ENCODE measurements at places on chromosomes 2 and 18. TPM values are rescaled to one million over a fixed set of nuclear protein-coding genes. Genes with fewer than 3 reads are reported as not detected.

The MYO5B gene
- not detected for total RNA-seq

The KLF11 gene
- 2.9 TPM for total RNA-seq

The MC5R gene
- not detected for total RNA-seq

The CXCR1 gene
- not detected for total RNA-seq

The CFC1 gene
- not detected for total RNA-seq

The WIPF1 gene
- total RNA-seq: 361 TPM

The CD28 gene
- total RNA-seq: 97.3 TPM

The METTL8 gene
- 44.8 TPM for total RNA-seq

The SIX2 gene
- total RNA-seq: not detected

The OR6B3 gene
- total RNA-seq: not detected

The PPP1R7 gene
- total RNA-seq: 88.7 TPM

- no peak for DNase-seq
Measured at GRCh38 chr2:53629001-53629400, 138.6 kb upstream of the CHAC2 start.

GRCh38 chr2:14273650-14274049 is 358.9 kb upstream of the LRATD1 start:
- no peak for DNase-seq

DNA sequence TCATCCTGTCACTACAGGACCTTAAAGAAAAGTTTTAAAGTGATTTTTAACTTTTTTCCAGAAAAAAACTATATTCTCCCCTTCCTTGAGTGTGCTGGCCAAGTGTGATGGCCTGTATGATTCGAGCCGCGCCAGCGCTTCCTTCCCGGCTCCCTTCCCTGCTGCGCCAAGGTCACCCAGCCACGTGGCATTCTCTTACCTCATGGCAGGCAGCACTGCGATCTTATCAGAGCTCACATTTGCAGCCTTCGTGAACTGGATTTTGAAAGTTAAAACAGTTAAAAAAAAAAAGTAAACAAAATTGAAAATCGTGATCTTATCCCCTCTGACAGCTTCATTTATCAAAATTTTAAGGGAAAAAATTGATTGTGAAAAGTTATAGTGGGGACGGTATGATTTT is 279.8 kb downstream of the PTGR3 start:
- DNase-seq: no peak

GRCh38 chr18:41370740-41371139 is 584.3 kb upstream of the PIK3C3 start:
- DNase-seq: no peak

GRCh38 chr2:105143467-105144151 is 97.9 kb upstream of the GPR45 start:
- peak; percentile 56 for DNase-seq

GRCh38 chr2:167946441-167946841 is 301.0 kb downstream of the STK39 start:
- no peak for DNase-seq

GRCh38 chr2:212970132-212970531 is 181.3 kb downstream of the IKZF2 start:
- DNase-seq: no peak

- no peak for DNase-seq
Measured at GRCh38 chr2:85596486-85597143, 1.1 kb downstream of the RNF181 start.

DNA sequence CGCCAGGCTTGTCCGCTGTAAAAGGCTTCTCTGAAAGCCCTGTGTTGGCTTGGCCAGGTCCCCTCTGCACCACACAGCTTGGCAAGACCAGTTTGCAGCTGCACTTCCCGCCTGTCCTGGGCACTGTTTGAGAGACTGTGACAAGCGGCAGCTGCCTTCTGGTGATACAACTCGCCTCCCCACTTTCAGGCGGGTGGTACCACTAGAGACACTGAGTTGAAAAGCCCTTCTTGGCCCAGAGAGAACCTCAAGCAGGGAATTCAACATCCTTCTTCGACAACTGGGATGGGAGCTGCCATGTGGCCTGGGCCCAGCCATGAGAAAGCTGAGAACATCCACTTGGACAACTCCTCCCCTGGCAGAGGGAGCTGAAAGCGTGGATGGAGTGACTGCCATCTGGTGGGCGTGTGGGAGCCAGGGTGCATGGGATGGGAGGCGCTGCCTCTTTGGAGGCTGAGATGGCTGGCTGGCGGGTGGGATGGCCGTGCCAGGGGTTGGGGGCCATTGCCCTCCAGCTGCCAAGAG is 125.5 kb upstream of the REV1 start:
- no peak for DNase-seq

DNA sequence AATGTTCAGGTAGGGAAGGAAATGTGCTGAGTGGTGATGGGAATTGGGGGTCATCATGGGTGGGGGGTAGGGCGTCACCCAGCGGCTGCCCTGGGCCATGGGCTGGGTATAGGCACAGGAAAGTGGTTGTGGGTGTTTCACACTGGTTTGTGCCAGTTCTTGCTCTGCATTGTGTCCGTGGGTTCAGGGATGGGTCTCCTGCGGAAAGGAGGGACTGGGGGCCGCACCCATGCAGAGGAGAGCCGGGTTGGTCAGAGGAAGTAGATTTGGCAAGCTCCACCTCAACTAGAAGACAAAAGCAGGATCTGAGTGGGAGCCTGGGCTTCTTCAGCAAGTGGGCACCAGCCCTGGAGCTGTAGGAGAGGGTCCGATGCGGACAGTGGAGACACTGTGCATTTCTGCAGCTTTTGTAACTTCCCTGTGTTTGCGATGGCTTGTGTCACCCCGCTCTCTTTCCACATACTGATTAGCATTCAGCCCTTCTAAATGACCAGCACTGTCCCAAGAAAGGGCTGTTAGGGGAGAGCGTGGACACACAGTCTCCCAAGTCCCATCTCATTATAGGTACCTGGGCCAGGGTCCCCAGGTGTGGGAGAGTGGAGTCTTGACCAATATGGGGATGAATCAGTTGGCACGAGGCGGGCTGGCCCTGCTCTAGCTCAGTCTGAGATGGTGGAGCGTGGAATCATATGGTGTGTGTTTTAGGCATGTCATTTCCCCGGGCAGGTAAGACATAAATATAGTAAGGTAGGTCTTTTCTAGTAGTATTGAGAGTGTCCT is 67.2 kb downstream of the LRRFIP1 start:
- DNase-seq: peak; percentile 60

- DNase-seq: no peak
Measured at GRCh38 chr2:19360266-19360965, 2.0 kb upstream of the OSR1 start.

GRCh38 chr2:151623631-151624030 is 110.6 kb downstream of the NEB start:
- no peak for DNase-seq

DNA sequence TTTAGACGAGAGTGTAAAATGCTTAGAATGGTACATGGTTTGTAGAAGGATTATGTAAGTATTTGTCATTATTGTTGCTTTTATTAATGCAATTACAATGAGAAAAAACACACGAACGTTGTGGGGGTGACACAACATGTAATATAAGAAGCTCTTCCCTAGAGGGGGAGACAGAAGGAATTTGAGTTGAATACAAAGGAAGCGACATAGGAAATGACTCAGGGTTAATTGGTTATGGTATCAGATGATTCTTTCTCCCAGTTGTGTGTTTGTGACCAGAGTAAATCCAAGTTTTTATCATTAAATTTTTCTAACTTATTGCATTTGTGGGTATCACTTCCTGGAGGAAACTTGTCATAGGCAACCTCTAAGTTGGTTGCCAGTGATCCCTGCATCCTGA is 625.6 kb upstream of the CDH2 start:
- no peak for DNase-seq

DNA sequence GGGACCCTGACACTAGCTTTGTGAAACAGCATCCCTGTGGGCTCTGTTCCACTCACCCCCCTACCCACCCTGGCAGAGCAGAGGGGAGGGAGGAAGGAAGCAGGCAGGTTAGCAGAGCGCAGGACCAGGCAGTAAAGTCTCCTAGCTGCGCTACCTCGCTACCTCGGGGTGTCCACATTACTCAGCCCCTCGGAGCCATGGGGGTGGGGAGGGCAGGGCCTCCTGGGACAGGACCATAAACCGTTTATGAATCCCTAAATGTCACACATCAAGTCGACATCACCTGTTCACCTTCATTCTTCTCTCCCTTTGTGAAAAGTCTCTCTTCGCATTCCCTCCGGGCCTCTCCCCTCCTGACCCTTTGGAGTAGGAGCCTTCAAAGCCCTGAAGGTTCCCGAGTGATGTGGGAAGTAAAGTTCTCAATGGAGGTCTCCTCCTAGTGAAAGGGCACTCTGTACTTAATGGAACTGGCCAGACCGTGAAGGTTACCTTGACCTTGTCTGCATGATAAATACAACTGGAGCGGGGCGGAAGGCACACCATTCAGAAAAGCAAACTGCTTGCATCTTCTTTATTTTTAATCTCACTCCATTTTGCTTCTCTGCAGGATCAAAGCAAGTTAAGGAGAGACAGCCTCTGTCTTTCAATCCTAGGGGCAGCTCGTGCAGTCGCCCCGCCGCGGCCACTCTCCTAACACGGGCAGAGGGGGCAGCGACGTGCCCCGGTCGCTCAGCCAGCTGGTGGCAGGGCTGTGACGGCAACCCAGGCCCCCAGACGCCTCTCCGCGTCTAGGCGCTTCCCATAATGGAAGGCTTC is 23.7 kb upstream of the SMAD7 start:
- no peak for DNase-seq

- DNase-seq: no peak
Measured at GRCh38 chr18:3283908-3284307, 22.0 kb downstream of the MYL12B start.

- no peak for DNase-seq
Measured at GRCh38 chr2:118123561-118124232, 35.4 kb downstream of the INSIG2 start.

DNA sequence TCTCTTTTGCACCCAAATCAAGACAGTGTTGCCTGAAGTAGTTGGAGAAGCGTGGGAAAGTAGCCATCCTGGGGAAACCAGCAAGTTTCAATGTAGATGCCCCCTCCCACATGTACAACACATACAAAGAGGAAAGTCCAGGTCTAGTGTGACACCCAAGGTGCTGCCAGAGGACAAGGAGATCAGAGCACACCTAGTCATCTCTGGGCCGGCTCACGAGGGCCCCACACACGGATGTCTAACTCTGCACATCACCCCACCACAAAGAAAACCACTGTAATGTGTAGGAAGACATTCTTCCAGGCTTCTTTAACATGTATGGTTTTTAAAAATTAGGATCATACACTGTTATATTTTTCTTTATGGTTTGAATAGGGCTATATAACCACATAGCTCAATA is 21.6 kb downstream of the PARD6G start:
- no peak for DNase-seq

DNA sequence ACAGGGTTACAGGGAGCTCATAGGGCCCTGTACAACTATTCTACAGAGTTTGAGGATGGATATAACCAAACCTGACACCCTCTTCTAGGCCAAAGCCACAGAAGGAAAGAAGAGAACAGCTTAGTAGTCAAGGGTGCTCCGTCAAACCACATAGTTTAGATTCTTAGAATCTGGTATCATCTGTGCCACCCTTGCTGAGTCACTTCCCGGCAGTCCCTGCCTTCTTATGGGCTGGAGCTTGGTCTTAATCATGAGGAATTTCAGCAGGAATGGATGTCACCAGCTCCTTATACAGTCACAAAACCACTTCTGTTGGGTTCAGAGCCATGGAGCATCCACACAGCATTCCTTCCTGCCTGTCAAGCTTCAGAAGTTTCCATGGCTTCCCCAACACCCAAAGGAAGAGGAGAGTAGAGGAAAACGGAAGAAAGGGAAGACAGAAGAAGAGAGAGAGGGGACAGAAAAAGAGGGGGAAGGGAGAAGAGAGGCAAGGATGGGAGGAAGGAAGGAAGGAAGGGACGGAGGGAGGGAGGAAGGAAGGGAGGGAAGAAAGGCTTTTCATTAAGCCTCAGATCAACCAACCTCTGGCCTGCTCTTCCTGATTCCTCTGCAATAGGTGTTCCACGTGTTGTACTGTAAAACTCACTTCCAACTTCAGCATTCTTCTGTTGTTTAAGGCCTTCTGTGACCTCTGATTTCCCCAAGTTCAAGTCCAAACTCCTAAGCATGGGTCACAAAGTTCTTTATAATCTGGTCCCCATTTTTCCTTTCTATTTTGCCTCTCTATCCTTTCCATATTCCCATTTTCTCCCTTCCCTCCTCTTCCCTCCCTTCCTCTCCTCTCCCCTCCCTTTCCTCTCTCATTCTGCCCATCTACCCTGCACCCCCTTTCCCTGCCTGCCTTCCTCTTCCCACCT is 246.1 kb upstream of the TNP1 start:
- DNase-seq: peak; percentile 27

DNA sequence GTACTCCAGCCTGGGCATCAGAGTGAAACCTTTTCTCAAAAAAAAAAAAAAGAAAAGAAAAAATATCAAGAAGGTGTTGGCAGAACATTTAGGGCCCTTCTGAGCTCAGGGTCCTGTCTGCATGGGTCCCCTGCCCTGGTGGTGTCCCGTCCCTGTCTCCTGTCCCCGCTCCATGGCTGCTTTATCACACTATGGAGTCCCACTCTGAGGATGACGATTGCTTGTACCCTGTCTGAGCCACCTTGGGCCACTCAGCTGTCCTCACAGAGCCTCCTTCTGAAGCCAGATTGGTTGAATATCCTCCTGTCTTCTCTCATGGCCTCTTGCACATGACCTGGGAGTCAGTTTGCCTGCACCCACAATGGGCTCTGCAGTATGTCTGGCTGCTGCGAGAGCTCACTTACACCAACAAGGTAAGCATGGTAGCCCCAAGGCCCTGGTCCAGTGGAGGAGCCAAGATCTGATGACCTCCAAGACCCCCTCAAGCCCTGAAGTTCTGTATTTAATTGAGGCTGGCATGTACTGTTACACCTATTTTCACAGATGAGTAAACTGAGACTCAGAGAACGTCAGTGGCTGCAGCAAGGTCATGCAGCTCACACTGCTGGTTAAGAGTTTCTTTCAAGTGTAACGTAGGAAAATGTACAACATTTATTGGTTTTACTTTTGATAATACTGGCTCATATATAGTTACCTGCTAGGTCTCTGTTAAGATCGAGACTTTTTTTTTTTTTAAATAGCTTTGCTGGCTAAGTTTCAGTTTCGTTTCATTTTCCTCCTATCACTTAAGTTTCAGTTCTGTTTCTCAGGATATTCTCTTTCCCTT is 16.9 kb upstream of the ZCCHC2 start:
- DNase-seq: peak; percentile 58

DNA sequence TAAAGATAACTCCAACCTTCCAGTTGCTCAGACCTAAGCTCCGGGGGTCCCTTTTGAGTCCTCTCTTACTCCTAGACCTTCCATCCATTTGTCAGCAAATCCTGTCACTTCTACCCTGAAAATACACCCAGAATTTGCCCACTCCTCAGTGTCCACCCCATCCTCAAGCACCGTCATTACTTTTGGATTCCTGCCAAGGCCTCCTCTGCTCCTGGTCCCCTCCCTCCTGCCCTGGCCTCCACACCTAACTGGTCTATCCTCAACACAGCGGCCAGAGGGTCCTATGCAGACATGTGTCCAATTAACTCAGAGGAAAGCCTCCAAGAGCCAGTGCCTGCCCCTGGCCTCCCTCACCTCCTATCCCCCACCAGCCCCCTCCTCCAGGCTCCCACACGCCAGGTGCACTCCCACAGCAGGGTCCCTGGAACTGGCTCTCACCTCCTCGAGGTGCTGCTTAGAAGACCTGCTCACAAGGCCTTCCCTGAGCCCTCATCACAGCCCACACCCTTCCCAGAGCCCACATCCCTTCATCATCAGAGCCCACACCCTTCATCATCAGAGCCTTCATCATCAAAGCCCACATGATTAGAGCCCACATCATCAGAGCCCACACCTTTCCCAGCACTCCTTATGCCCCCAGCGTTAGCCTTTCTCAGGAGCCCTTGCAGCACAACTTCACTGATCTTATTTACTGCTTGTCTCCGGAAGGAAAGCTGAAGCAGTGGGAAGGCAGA is 20.4 kb downstream of the FAM178B start:
- DNase-seq: no peak

- DNase-seq: no peak
Measured at GRCh38 chr18:72530622-72531021, 13.5 kb downstream of the CBLN2 start.

All from activated CD8-positive, alpha-beta T cell treated with anti-CD3 and anti-CD28 coated beads for 36 hours (primary cell).